ENCODE measurements at places on chromosomes 7 and 10.

DNA sequence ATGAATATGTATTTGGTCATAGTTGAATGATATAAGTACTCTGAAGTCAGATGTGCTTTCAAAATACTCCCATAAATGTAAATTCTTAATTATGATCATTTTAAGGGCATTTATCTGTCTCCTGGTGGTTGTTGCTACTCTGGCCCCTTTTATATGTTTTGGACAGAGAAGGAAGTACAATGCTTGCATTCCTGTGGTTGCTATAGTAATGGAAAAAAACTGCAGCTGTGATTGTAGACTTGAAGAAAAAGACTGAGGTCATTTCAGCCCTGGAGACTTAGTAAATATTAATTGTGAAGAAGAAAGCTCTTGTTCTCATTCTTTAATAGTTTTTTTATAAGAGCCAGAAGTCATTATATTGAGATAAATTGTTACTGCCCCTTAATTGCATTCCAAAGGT is 70.2 kb upstream of the FERD3L start:
- DNase-seq, result peak; percentile 71

- DNase-seq, result no peak
Measured at GRCh38 chr10:85147346-85148250, 819.2 kb downstream of the CCSER2 start.

- DNase-seq, result peak; percentile 42
Measured at GRCh38 chr10:46530249-46531186, 25.9 kb downstream of the GPRIN2 start.

- no peak for DNase-seq
Measured at GRCh38 chr10:96706331-96706853, 13.9 kb downstream of the PIK3AP1 start.

GRCh38 chr10:105509517-105509916 is 868.4 kb downstream of the SORCS3 start:
- no peak for DNase-seq

- DNase-seq, result peak; percentile 72
Measured at GRCh38 chr10:86366033-86366901, at the start of gene GRID1. GRID1 (minus strand) TSS chr10:86366795.

DNA sequence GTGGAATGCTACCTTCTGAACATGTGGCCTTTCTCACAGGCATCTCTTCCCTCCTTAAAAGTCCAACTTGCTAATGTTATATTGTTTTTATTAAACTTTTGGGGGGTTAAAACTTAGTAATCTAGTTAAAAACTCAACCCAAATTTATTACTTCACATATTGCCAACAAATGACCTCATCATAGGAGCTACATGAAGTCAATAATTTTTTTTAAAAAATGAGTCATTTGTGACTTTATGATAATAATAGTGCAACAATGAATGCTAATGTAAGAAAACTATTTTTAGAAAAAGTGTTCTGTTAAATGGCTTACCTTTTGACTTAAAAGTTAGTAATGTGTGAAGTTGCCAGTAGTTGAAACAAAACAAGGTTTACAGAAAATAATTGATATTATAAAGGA is 325.9 kb upstream of the FZD1 start:
- no peak for DNase-seq

DNA sequence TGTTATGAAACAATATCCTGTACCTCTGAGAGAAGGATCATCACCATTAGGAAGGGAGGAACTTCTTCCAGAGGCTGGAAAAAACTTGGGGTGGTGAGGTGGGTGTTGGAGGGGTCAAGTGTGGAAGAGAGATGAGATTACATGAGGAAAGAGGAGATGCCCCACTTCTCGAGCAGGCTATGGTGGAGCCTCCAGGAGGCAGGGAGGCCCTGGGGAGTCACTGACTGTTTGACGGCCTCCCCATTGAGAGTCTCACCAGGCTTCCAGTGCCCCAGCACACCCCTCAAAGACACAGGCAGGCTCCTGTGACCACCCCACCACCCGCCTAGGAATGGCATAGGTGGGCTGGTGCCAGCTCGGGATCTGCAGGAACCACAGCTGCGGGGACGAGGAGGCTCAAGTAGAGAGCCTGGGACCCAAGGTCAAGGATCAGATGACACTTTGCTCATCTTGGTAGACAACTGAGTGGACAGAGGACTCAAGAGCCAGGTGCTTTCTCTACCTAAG is 185.3 kb upstream of the GDF10 start:
- DNase-seq, result no peak

DNA sequence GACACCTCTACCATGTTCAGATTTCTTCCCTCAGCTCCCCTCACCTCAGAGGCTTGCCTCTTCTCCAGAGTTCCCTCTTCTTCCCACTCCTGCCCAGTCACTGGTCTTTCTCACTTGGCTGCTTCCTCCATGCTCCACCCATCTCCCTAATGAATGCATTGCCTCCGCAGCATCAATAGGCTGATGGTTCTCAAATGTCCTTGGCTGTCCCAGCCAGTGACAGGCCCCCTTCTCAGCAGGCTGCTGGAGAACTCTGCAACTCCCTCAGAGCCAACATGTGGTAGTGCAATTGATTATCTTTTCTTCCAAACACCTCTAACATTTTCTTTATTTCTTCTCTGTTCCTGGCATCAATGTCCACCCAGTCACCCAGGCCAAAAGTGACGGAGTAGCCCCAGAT is 218.2 kb downstream of the RELN start:
- no peak for DNase-seq
